Naive thymus-derived CD4-positive, alpha-beta T cell (primary cell): ENCODE measurements at places on chromosomes 16 and 17. TPM values are rescaled to one million over a fixed set of nuclear protein-coding genes. Genes with fewer than 3 reads are reported as not detected.

DNA sequence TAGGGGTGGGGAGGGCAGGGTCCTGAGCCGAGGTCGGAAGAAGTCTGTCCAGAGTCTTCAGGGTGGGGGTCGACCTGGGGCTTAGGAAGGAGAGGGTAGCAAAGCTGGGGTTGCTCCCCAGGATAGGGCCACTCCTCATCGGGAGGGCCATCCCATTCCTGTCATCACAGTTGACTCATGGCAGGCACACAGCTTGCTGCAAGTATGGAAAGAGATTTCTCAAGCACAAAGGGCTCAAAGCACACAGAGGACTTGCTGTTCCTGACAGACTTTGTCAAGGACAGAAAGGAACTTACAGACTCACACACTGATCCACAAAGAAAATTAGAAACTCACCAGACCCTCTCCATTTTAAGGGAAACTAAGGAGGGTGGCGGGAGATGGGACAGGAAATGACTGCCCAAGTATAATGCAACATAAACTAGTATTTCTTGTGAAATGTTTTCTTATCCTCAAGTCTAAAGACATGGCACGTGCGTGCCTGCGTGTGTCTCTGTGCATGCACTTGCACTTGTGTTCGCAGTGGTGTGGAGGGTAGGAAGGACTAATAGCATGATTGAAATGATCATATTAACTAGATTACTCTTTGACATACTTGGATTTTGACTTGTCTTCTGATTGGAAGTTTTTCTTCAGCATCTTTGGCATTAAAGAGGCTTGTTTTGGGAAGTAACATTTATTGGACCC is 2.4 kb downstream of the AOC2 start:
- DNase-seq = no peak

CDH11 gene
- polyA plus RNA-seq = not detected

- DNase-seq = no peak
Measured at GRCh38 chr16:80198311-80199299, 342.2 kb upstream of the DYNLRB2 start.

- DNase-seq = no peak
Measured at GRCh38 chr17:68356949-68357455, 65.7 kb downstream of the ARSG start.

- DNase-seq = no peak
Measured at GRCh38 chr17:49434821-49435670, 20.4 kb upstream of the PHB1 start.

- no peak for DNase-seq
Measured at GRCh38 chr16:30649725-30650368, 913 bp upstream of the PRR14 start.

TCAP gene
- not detected for polyA plus RNA-seq

GRCh38 chr17:80569924-80570323 is 25.3 kb downstream of the RPTOR start:
- no peak for DNase-seq

C1QL1 gene
- polyA plus RNA-seq = not detected

CHD9 gene
- 30.6 TPM for polyA plus RNA-seq

- peak; percentile 56 for DNase-seq
Measured at GRCh38 chr17:67221062-67221998, 23.7 kb downstream of the HELZ start.

GRCh38 chr16:715477-716199 is 720 bp downstream of the METRN start:
- DNase-seq = no peak

DNA sequence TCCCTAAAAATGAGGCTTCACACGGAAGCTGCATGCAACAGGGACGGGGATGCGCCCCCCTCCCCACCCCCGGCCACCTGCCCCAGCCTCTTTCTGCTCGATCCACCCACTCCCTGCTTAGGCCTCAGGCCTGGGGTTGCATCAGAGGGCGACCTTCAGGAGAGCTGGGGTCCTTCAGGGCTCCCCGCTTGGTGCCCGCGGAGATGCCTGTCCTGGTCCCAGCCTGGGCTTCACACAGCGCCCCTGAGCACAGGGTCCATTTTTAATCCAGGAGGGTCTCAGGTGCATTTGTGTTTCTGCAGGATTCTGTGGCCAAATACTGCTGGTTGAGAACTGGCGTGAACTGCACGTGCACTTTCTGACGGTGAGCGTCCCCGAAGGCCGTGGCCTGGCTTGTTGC is 7.4 kb upstream of the APRT start:
- DNase-seq = no peak

DNA sequence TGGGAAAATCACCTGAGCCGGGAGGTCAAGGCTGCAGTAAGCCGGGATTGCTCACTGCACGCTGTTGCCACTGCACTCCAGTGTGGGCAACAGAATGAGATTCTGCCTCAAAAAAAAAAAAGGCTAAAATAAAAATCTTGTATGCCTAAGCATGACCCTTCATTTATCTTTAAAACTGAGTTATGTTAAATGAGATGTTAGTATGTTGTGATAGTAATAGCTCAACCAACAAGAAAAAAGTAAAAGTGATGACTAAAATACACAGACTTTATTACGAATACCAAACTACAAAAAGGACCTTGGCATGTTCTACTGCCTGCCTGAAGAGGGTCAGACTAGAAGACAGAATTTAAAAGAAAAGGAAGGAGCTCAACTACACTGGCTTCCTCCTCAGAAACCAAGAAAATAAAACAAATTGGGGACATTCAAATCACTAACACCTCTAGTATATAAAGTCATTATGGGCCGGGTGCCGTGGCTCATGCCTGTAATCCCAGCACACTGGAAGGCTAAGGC is 4.4 kb downstream of the SMURF2 start:
- DNase-seq = no peak

SEPHS2 gene
- 61.2 TPM for polyA plus RNA-seq

HYDIN gene
- not detected for polyA plus RNA-seq

PPP1R27 gene
- not detected for polyA plus RNA-seq

KIF22 gene
- 36.9 TPM for polyA plus RNA-seq

GRCh38 chr17:28540231-28540630 is 12.2 kb downstream of the UNC119 start:
- DNase-seq = no peak

TM4SF5 gene
- polyA plus RNA-seq = not detected

FBXL20 gene
- polyA plus RNA-seq = 3.8 TPM

TSPAN10 gene
- 0.33 TPM for polyA plus RNA-seq

GRCh38 chr16:83995754-83996153 is 27.7 kb downstream of the NECAB2 start:
- no peak for DNase-seq

GRCh38 chr17:44065668-44066203 is 735 bp downstream of the LSM12 start:
- DNase-seq = no peak

- DNase-seq = no peak
Measured at GRCh38 chr16:58422809-58423208, 30.5 kb downstream of the GINS3 start.

DNA sequence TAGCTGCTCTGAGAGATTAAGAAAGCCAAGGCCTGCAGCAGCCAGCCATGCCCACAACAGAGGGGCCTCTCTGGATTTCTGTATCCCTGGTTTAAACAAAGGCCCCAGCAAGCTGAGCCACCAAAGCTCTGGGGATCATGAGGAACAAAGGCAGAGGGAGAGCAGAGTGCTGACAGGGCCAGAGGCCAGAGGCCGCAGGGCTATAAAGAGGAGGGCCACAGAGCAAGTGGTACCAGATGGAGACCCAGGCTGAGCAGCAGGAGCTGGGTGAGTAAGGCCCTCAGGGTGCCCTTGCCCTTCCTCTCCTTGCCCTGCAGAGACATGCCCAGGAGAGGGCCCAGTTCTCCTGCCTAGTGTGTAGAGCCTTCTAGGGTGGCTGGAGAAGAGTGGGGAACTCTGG is at the start of gene CRYBA1:
CRYBA1 (plus strand) TSS at position 232 of the 400 bp plus-strand sequence; CDS start at position 237, 5 bp downstream.
- no peak for DNase-seq

POLR3K gene
- polyA plus RNA-seq = 20.4 TPM

- no peak for DNase-seq
Measured at GRCh38 chr17:74430706-74431567, 951 bp upstream of the GPRC5C start.

GDPD3 gene
- polyA plus RNA-seq = not detected

DNA sequence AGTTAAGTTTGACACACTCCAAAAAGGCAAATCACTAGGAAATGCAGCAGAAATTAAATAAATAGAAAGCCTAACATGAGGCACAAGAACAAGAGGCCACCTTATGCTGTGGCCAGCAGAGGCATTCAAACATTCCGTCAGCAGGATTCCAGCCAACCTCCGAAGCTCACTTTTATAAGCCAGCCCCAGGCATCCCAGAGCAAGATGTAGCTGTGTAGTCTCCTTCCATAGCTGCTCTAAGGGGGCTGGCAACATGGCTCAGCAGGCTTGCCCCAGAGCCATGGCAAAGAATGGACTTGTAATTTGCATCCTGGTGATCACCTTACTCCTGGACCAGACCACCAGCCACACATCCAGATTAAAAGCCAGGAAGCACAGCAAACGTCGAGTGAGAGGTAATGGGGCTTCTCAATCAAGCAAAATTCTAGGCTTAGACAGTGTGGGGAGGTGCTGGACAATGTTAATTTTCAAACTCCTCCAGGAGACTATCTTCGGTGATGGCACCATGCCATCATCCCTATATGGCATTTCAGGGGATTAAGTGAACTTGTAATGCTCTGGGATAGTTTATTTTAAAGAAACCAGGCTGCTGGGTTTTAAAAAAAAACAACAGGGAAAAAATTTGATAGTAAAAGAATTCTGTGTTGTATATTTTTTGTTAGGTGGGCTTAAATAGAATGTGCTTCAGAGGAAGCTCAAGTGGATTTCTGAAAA is at the start of gene CLEC3A:
CLEC3A (plus strand) TSS at position 202 of the 714 bp plus-strand sequence; CDS start at position 281, 79 bp downstream.
- no peak for DNase-seq

GRCh38 chr16:86080131-86080875 is 181.3 kb downstream of the IRF8 start:
- DNase-seq = no peak

- peak; percentile 60 for DNase-seq
Measured at GRCh38 chr17:82882715-82883418, 43.0 kb upstream of the ZNF750 start.

DNA sequence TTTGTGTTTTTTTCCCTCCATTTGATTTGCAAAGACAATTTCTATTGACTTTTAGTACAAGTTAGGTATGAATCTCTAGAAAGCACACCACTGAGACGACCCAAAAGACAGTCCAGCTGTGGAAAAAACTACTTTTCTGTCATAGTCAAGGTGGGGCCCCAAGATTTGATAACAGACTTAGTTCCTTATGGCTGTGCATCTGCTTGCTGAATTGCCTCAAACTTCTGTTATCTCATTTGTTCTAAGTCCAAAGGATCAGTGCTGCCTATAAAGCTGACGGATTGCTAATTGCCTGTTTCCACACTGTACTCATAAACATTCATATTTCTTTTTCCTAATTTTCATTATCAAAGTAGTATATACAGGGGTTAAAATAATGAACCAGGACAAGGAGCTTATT is 180.8 kb downstream of the SPECC1 start:
- DNase-seq = no peak

- no peak for DNase-seq
Measured at GRCh38 chr17:17561408-17562145, 29.9 kb downstream of the PEMT start.

DNA sequence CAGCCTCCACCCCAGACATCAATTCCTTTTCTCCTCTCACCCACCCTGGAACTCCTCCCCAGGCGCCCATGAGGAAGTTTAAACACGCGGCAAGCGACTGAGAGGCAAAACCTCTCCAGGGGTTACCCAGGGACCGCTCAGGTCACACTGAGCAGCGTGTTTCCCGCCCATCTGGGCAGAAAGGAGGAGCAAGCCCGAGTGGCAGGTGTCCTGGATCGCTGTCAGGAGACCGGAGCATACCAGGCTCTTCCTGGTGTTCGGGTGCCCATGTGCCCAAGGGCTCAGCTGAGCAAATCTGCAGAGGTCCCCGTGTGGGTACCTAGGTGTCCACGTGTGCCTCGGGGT is 491 bp downstream of the SLC25A19 start:
- DNase-seq = no peak

EFCAB13 gene
- 8.9 TPM for polyA plus RNA-seq

GRCh38 chr17:78883089-78883532 is 19.9 kb downstream of the CEP295NL start:
- no peak for DNase-seq

GRCh38 chr16:27759967-27760788 is 210.2 kb downstream of the KATNIP start:
- DNase-seq = no peak

LYRM1 gene
- polyA plus RNA-seq = 33.3 TPM

MYH2 gene
- polyA plus RNA-seq = not detected

DNA sequence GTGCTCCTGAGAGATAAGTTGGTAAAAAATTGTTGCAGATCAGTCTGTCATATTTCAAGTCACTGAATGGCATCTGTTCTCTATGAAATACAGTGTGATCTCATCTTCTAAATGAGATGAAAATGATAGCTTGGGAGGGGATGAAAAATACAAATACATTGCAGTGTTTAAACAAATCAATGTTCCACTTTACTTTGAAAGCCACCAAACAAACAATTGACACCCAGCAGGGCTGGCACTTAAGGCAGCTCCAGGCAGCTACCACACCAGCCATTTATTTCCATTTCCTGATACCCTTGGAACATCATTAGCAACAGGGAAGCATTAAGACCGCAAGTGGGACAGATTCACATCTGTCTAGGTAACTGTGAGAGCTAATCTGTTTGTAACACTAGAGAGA is 827.6 kb upstream of the KIF2B start:
- DNase-seq = no peak

DNA sequence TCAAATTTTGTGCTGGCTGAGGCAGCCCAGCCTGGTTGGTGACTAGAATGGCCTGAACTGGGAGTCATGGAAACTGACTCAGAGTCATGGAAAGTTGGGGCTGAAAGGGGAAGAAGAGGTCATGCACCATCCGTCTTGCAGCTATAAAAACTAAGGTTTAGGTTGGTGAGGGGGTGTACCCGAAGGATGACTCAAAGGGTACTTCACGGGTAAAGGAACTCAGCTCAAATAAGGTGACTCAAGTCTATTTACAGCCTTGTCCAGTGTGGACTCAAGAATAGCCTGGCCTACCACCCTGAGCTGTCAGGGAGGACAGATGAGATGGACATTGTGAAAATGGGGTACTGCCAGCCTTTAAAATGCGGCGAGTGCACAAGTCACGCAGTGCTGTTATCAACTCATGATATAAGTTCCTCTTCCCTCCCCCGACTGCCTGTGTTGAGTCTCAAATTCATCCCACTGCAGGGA is 18.6 kb downstream of the CD300LB start:
- no peak for DNase-seq

ADAM11 gene
- 0.08 TPM for polyA plus RNA-seq

KCNG4 gene
- not detected for polyA plus RNA-seq
